Activated CD4-positive, alpha-beta T cell treated with anti-CD3 and anti-CD28 coated beads, Interleukin-2, amount 10 ng/mL, durations not matched to agents 24 days and 14 days (primary cell): ENCODE measurements at places on chromosomes 6 and 20. TPM values are rescaled to one million over a fixed set of nuclear protein-coding genes. Genes with fewer than 3 reads are reported as not detected.

- H3K4me1 ChIP-seq: peaks cover 13% of the 10 kb centered on the region
- peak; percentile 46 for DNase-seq
- no peak overlapping the region for H3K27ac ChIP-seq
- no peaks in the 10 kb centered on the region for H3K27me3 ChIP-seq
- peaks cover 7% of the 10 kb centered on the region for H3K36me3 ChIP-seq
Measured at GRCh38 chr20:1577906-1578305, 20.4 kb upstream of the SIRPD start.

DNA sequence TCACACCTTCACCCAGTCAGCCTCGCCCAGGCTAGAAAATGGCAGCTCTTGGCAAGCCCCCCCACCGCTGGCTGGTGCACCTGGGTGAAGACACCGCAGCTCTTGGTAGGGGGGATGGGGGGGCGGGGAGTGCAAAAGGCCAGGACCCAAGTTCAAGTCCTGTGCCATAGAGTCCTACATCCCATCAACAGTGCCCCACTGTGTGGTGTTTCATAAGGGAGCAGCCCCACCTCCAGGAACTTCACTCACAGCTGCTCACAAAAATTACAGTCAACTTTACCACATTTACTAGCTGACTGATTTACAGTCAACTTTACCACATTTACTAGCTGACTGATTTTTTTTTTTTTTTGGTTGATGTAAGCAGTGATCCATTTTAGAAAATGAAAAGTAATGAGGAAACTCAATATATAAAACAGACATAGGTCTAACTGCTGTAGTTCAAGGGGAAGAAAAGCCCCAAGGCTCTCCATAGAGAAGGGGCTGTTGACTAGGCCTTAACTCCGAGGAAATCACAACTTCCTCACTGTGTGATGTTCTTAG is 208.9 kb upstream of the SNX9 start:
- no peaks in the 10 kb centered on the region for H3K27me3 ChIP-seq
- no peak for DNase-seq
- H3K36me3 ChIP-seq: no peaks in the 10 kb centered on the region
- no peak overlapping the region for H3K27ac ChIP-seq

DYNLT2 gene
- total RNA-seq: 2.1 TPM in 2 replicates

DNA sequence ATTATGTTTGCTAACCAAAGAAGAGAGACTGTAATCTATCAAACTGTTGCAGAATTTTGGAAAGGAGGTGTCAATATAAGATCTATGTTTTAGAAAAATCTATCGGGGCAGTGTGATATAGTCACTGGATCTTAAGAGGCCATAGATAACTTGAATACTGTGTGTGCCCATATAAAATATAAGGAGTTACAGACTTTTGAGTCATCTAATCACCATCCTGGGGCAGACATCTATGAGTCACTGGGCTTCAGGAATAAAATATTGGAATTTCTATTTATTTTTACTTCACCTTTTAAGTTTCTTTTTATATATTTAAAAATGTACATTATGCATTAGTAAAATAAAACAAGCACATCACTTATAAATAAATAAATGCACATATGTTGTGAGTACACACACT is 509.3 kb upstream of the MAN1A1 start:
- peaks cover 11% of the 10 kb centered on the region for H3K4me1 ChIP-seq
- H3K36me3 ChIP-seq: no peaks in the 10 kb centered on the region
- peaks cover 6% of the 10 kb centered on the region for H3K27me3 ChIP-seq
- H3K4me3 ChIP-seq: no peak overlapping the region
- no peak for DNase-seq

SH3BGRL2 gene
- 0.07 and 0.14 TPM in 2 replicates for total RNA-seq

DNA sequence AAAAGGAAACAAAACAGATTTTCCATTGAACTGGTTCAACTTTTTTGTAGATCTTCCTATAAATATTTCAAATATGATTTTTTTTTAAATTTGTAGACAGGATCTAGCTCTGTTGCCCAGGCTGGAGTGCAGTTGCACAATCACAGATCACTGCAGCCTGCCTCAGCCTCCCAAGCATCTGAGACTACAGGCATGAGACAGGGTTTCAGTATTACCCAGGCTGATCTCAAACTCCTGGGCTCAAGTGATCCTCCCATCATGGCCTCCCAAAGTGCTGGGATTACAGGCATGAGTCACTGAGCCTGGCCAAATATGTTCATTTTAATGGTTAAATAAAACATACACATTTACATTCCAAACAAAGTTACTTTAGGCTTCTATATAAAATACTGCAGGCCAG is 33.6 kb downstream of the SAMHD1 start:
- H3K4me3 ChIP-seq: no peak overlapping the region
- no peaks in the 10 kb centered on the region for H3K27me3 ChIP-seq
- H3K27ac ChIP-seq: no peak overlapping the region
- DNase-seq: no peak

GRCh38 chr6:140138311-140139010 is 764.0 kb upstream of the CITED2 start:
- no peak overlapping the region for H3K27ac ChIP-seq
- no peaks in the 10 kb centered on the region for H3K4me1 ChIP-seq
- DNase-seq: no peak
- H3K4me3 ChIP-seq: no peak overlapping the region

GRCh38 chr6:50007819-50008218 is 14.0 kb downstream of the DEFB110 start:
- H3K27ac ChIP-seq: no peak overlapping the region
- no peaks in the 10 kb centered on the region for H3K4me1 ChIP-seq
- no peaks in the 10 kb centered on the region for H3K27me3 ChIP-seq
- DNase-seq: no peak
- no peaks in the 10 kb centered on the region for H3K36me3 ChIP-seq

DNA sequence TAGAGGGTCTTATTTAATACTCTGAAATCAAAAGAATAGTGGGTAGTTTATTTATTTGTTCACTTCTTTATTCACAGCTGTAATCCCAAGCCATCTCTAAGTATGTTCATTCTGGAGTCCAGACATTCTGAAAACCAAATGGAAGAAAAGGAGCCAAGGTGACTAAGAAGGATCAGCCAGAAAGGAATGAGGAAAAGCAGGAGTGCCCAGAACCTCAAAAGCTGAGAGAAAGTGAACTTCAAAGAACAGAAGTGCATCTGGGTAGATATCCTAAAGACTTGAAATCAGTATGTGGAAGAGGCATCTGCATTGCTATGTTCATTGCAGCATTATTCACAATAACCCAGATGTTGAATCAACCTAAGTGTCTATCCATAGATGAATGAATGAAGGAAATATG is 94.8 kb downstream of the VIP start:
- DNase-seq: no peak
- no peaks in the 10 kb centered on the region for H3K4me1 ChIP-seq
- no peak overlapping the region for H3K4me3 ChIP-seq
- no peaks in the 10 kb centered on the region for H3K36me3 ChIP-seq
- H3K27ac ChIP-seq: no peak overlapping the region

DNA sequence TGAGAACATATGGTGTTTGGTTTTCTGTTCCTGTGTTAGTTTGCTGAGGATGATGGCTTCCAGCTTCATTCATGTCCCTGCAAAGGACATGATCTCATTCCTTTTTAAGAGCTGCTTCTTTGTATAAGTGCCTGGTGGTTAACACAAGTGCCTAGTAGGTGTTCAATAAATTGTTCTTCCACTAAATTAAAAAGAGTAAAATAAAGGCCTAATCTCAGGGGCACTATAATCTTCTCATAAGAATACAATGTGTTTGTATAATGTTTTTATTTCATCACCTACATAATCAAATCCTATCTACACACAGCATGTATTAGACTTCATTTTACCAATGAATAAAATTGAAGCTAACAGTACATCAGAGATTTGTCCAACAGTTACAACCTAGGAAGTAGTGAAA is 252.7 kb downstream of the KHDC1L start:
- no peaks in the 10 kb centered on the region for H3K27me3 ChIP-seq
- H3K27ac ChIP-seq: no peak overlapping the region
- H3K36me3 ChIP-seq: no peaks in the 10 kb centered on the region
- no peak overlapping the region for H3K4me3 ChIP-seq
- peaks cover 3% of the 10 kb centered on the region for H3K4me1 ChIP-seq

DNA sequence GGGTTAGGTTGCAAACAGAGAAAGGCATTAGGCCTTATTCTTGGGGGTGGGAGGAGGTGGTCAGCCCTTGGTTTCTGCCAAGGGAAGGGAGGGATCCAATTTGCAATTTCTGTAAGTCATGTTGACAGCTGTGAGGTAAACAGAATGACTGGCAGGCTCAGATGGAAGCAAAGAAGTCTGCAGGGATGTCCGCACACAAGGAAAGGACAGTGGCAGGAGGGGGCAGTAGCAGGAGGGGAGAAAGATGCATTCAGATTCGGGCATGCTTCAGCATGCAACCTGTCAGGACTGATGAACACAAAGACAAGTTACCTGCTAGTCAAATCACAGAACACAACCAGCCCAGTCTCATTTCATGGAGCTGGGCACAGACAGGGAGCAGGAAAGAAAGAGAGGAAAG is 217.9 kb upstream of the FOXA2 start:
- H3K27ac ChIP-seq: no peak overlapping the region
- DNase-seq: no peak
- no peak overlapping the region for H3K4me3 ChIP-seq
- no peaks in the 10 kb centered on the region for H3K27me3 ChIP-seq

DNA sequence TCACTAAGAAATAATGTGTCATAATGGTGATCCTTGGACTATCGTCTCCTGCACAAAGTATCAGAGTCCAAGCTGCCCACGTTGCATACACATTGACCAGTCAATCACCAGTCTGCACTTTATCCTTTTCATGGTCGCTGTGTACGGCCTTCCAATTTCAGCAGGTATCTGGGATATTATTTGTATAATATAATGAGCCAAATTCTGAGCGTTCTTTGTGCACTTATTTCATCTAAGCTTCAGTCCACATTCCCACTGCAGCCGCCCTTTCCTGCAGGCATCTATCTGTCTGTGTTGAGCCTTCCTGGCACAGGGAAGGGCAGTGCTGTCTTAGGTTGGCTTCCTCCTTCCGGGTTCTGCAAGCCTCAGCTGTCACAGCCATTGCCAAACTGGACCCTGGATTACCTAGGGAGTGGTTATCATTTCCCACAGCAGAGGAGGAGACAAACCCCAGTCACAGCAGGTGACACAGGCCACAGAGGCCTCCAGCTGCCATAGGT is 174.3 kb downstream of the TTLL2 start:
- DNase-seq: no peak
- H3K27ac ChIP-seq: no peak overlapping the region
- no peak overlapping the region for H3K4me3 ChIP-seq
- H3K27me3 ChIP-seq: no peaks in the 10 kb centered on the region
- H3K36me3 ChIP-seq: no peaks in the 10 kb centered on the region
- H3K4me1 ChIP-seq: no peaks in the 10 kb centered on the region

DNA sequence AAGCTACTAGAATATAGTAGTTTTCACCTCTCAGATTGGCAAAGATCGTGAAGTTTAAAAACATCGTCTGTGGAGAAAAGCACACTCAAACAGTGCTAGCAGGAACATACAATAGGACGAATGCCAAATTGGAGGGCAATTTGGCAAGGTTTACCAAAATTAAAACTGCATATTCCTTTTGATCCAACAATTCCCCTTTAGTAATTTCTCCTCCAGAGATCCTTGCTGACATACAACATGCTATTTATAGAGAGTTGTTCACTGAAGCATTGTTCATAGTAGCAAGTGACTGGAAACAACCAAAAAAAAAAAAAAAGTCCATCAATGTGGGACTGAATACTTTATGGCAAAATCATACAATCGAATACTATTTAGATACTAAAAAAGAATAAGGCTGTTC is 202.2 kb downstream of the ATXN1 start:
- DNase-seq: no peak
- peaks cover 4% of the 10 kb centered on the region for H3K4me1 ChIP-seq
- no peaks in the 10 kb centered on the region for H3K27me3 ChIP-seq
- no peak overlapping the region for H3K4me3 ChIP-seq
- peaks cover 10% of the 10 kb centered on the region for H3K36me3 ChIP-seq
- no peak overlapping the region for H3K27ac ChIP-seq

- no peak for DNase-seq
- peaks cover 15% of the 10 kb centered on the region for H3K4me1 ChIP-seq
- no peaks in the 10 kb centered on the region for H3K27me3 ChIP-seq
- no peak overlapping the region for H3K4me3 ChIP-seq
- no peak overlapping the region for H3K27ac ChIP-seq
Measured at GRCh38 chr20:25372584-25373336, 17.9 kb downstream of the ABHD12 start.

- peaks cover 2% of the 10 kb centered on the region for H3K36me3 ChIP-seq
- H3K4me3 ChIP-seq: no peak overlapping the region
- no peak for DNase-seq
- H3K4me1 ChIP-seq: peaks cover 25% of the 10 kb centered on the region
- H3K27ac ChIP-seq: no peak overlapping the region
Measured at GRCh38 chr6:3205913-3206312, 21.5 kb downstream of the TUBB2B start.

HLA-DRB1 gene
- 14.2 and 15.0 TPM in 2 replicates for total RNA-seq

DNA sequence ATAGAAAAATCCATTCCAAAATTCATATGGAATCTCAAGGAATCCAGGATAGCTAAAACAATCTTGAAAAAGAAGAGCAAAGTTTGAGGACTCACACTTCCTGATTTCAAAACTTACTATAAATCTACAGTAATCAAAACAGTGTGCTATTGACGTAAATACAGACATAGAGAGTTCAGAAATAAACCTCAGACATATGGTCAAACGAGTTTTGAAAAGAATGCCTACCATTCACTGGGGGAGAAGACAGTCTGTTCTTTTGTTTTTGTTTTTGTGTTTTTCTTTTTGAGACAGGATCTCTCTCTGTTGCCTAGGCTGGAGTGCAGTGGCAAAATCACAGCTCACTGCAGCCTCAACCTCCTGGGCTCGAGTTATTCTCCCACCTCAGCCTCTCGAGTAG is 25.3 kb upstream of the PROKR2 start:
- no peak for DNase-seq
- H3K36me3 ChIP-seq: no peaks in the 10 kb centered on the region
- H3K27ac ChIP-seq: no peak overlapping the region
- no peak overlapping the region for H3K4me3 ChIP-seq

DNA sequence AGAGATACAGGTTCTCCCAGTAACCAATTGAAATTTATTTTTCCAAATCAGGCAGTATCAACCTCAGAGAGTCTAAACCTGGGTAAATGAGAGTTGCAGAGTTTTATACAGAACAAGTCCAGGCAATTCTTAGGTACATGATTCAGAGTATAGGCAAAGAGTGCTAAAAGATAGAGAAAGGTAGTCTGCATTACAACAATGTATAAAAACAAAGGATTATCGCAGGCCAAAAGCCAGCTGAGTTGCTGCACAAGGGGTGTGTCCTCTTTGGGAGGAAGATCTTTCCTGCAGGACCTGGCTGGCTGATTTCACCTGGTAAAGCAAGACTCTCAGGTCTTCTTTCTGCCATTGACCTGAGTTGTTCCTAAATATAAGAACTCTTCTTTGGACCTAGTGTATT is 48.9 kb upstream of the ECHDC1 start:
- no peaks in the 10 kb centered on the region for H3K36me3 ChIP-seq
- H3K27me3 ChIP-seq: peaks cover 10% of the 10 kb centered on the region
- H3K4me1 ChIP-seq: no peaks in the 10 kb centered on the region
- no peak overlapping the region for H3K27ac ChIP-seq
- H3K4me3 ChIP-seq: no peak overlapping the region

HLA-DPA1 gene
- total RNA-seq: 38.5 and 42.6 TPM in 2 replicates
